ENCODE measurements at places on chromosomes 11 and 22. TPM values are rescaled to one million over a fixed set of nuclear protein-coding genes. Genes with fewer than 3 reads are reported as not detected.

The SMIM35 gene
- total RNA-seq = 0.16 TPM

The TNNI2 gene
- total RNA-seq = not detected

The ANO5 gene
- not detected for total RNA-seq

The NCR3LG1 gene
- total RNA-seq = 8.6 TPM

The OR10D3 gene
- total RNA-seq = not detected

The HEPACAM gene
- not detected for total RNA-seq

The SCGB1D2 gene
- not detected for total RNA-seq

The DSCAML1 gene
- not detected for total RNA-seq

- peaks cover 2% of the 10 kb centered on the region for H3K36me3 ChIP-seq
- no peak overlapping the region for H3K4me3 ChIP-seq
- H3K4me1 ChIP-seq = no peaks in the 10 kb centered on the region
- H3K27me3 ChIP-seq = no peaks in the 10 kb centered on the region
- H3K27ac ChIP-seq = no peak overlapping the region
- DNase-seq = no peak
Observed at GRCh38 chr11:112106070-112106469, 19.4 kb downstream of the SDHD start.

GRCh38 chr11:108592591-108593213 lies 866 bp downstream of the EXPH5 start:
- H3K27me3 ChIP-seq = peaks cover 29% of the 10 kb centered on the region
- H3K27ac ChIP-seq = peak overlapping the region; percentile 45
- peak; percentile 11 for DNase-seq
- peaks cover 23% of the 10 kb centered on the region for H3K4me1 ChIP-seq
- peak overlapping the region; percentile 89 for H3K4me3 ChIP-seq

DNA sequence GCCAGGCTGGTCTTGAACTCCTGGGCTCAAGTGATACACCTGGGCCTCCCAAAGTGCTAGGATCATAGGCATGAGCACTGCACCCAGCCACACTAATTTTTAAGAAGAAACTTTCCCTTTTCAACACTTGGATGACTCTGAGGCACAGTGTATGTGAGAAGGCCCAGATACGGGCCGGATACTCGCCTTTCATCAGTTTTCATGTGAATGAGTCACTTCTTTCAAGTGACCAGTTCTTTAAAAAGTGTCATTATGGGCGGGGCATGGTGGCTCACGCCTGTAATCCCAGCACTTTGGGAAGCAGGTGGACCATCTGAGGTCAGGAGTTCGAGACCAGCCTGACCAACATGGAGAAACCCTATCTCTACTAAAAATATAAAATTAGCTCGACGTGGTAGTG lies 120.8 kb downstream of the CTTN start:
- no peak overlapping the region for H3K27ac ChIP-seq
- no peak for DNase-seq
- no peaks in the 10 kb centered on the region for H3K36me3 ChIP-seq
- H3K4me3 ChIP-seq = no peak overlapping the region
- peaks cover 6% of the 10 kb centered on the region for H3K27me3 ChIP-seq
- no peaks in the 10 kb centered on the region for H3K4me1 ChIP-seq

- H3K4me3 ChIP-seq = no peak overlapping the region
- peaks cover 46% of the 10 kb centered on the region for H3K36me3 ChIP-seq
- DNase-seq = no peak
- H3K27ac ChIP-seq = no peak overlapping the region
- H3K4me1 ChIP-seq = peaks cover 29% of the 10 kb centered on the region
Observed at GRCh38 chr11:65851083-65851579, 6.8 kb downstream of the CFL1 start.

DNA sequence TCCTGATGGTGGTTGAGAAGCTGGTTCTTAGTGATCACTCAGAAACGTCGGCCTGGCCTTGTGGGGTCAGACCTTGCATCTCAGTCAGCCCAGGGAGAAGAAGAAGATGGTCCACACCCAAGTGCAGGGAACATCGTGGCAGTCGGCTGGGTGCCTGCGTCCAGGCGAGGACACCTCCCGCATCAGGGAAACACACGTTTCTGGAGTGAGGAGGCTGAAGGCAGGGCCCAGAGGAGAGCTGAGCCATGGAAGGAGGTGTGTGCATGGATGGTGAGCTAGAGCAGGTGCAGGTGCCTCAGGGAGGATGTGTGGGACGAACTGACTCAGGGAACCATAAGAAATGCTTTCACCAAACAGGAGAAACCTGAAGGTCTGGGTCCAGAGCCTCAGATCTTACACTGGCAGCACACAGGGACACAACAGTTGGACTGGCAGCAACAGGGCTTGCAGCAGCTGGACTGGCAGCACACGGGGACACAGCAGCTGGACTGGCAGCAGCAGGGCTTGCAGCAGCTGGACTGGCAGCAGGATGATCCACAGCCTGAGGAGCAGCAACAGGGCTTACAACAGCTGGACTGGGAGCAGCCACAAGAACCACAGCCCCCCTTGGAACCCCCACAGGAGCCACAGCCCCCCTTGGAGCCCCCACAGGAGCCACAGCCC lies 632 bp downstream of the KRTAP5-2 start:
- no peaks in the 10 kb centered on the region for H3K4me1 ChIP-seq
- DNase-seq = no peak
- peaks cover 47% of the 10 kb centered on the region for H3K27me3 ChIP-seq
- no peak overlapping the region for H3K4me3 ChIP-seq
- no peaks in the 10 kb centered on the region for H3K36me3 ChIP-seq
- H3K27ac ChIP-seq = no peak overlapping the region

- H3K27me3 ChIP-seq = peaks cover 39% of the 10 kb centered on the region
- peaks cover 6% of the 10 kb centered on the region for H3K4me1 ChIP-seq
- H3K27ac ChIP-seq = no peak overlapping the region
Observed at GRCh38 chr11:27468209-27468994, 4.2 kb downstream of the LGR4 start.

DNA sequence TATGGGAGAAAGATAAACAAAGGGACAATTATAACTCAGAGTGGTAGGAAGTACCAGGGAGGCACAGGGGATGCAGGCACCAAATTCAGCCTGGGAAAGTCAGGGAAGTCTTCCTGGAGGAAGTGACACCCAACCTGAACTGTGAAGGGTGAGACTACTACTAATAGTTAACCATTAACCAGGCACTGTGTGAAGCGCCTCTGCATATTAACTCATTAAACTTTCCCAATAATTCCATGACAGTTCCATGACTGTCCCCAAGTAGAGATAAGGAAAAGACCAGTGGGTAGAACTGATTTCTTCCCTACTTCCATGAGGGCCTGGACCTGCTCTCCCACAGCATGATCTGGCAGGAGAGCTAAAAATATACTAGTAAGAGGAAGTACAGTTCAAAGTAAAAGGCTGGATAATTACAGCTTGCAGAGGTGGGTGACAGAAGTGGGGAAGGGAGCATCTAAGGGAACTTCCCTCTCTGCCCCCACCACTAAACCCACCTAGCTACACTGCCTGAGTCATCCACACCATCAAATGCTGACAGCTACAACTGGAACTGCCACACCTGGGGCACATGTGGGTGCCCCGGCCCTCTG lies 4.7 kb upstream of the AP1B1 start:
- no peak for DNase-seq
- peaks cover 3% of the 10 kb centered on the region for H3K27me3 ChIP-seq
- H3K36me3 ChIP-seq = no peaks in the 10 kb centered on the region

DNA sequence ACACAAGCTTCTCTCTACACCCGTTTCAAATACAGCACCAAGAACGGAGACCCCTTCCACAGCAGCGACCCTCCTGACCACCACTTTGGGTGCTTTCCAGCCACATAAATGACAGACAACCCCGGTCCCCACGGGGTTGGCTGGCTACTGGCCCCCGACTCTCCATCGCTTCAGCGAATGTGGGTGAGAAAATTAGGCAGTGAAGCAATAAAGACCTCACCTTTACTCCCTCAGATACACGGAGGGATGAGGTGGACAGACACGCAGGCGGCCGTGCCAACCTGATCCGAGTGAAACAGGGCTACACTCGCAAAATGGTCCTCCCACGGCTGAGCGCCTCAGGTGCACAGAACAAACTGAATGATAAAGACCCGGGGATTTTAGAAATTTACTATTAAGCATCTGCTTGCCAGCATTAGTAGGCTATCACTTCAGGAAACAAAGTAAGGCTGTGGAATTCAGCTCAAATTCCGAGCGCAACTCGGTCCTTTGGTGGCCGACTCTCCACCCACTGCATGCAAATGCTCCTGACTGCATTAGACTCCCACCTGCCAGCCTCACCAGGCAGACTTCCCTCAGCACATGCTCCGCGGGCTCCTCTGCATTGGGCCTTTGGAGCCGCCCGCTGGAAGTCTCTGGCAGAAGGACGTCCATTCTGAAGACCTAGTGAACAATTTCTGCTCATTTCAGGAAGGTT lies 12.8 kb upstream of the EFCAB6 start:
- no peaks in the 10 kb centered on the region for H3K36me3 ChIP-seq
- H3K4me3 ChIP-seq = no peak overlapping the region
- DNase-seq = no peak

- no peaks in the 10 kb centered on the region for H3K36me3 ChIP-seq
- H3K27ac ChIP-seq = no peak overlapping the region
- no peaks in the 10 kb centered on the region for H3K4me1 ChIP-seq
- H3K4me3 ChIP-seq = no peak overlapping the region
- H3K27me3 ChIP-seq = no peaks in the 10 kb centered on the region
Observed at GRCh38 chr22:19745155-19746101, 15.2 kb upstream of the TBX1 start.

DNA sequence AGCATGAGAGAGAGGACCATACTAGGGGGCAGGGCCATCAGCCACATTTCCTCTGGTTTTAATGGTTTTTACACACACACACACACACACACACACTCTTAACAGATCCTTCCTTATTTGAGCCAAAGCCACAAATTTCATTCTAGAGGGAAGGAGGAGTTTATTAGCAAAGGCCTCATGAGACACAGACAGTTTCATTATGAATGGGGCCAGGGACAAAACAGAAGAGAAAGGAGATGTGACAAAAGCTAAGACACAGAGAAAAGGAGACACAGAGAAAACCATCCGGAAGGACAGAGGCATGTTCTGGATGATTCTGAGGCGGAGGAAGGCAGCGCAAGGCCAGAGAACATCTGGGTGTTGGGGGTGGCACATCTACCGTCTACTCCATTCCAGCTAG lies 32.2 kb upstream of the ARFGAP3 start:
- H3K27me3 ChIP-seq = no peaks in the 10 kb centered on the region
- H3K27ac ChIP-seq = peak overlapping the region; percentile 56
- H3K4me3 ChIP-seq = peak overlapping the region; percentile 11
- DNase-seq = no peak
- peaks cover 9% of the 10 kb centered on the region for H3K36me3 ChIP-seq

DNA sequence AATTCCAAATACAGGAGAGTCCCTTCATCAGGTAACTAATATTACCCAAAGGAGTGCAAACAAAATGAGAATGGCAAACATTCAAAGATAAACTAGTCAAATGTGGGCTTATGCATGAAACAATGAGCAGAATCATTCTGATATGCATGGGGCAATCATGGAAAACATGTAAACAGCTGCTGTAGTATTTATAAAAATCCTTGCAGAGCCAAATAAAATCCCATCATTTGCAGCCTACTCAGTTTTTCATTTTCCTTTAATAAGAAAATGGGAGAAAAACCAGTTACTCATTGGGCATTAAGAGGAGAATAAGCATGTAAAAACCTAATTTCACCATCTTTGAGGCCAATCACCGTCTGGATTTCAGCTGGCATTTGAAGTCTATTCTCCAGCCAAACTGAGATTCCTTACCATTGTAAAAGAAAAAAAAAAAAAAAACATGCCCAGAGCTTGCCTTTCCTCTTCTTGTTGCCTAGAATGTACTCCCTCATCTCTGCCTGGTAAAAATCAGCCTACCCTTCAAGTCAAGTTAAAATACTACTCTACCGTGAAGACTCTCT lies 249.1 kb downstream of the TTC28 start:
- H3K4me1 ChIP-seq = no peaks in the 10 kb centered on the region
- no peak for DNase-seq
- peaks cover 2% of the 10 kb centered on the region for H3K27me3 ChIP-seq
- H3K36me3 ChIP-seq = no peaks in the 10 kb centered on the region

DNA sequence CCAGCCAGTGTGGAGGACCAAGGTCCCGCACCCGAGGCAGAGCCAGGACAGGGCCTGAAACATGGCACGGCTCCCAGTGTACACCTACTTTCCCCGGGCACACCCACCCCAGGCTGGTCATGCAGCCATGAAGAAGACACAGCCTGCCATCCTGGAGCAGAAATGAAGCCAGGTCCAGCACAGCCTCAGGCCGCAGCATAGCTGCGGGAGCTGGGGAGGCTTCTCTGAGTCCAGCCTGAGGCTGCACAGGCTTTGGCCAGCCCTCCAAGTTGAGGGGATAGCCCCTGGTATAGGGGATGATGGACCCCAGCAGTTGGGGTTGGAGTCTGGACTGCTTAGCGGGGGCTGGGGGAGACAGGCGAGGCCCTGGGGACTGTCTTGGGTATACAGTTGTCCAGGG lies 2.9 kb upstream of the HDAC10 start:
- no peak for DNase-seq
- no peaks in the 10 kb centered on the region for H3K4me1 ChIP-seq
- no peak overlapping the region for H3K4me3 ChIP-seq
- H3K27me3 ChIP-seq = no peaks in the 10 kb centered on the region
- H3K36me3 ChIP-seq = peaks cover 1% of the 10 kb centered on the region

DNA sequence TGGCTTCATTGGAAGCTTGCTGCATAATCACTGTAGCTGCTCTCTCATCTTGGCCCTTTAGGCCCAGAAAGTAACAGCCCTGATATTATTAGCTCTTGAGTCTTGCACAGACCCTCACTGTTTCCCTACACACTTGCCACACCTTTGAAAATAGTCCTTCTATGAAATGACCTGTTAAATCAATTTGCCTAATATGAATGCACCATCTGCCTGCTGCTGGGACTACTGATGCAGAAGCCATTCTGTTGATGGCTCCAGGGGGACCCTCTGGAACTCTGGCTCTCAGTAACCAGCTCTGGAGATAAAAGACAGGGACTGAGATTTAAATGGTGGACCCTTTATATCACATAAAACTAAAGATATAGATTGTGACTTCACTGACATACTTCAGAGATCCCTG lies 14.7 kb upstream of the AMPD3 start:
- peaks cover 26% of the 10 kb centered on the region for H3K4me1 ChIP-seq
- H3K36me3 ChIP-seq = no peaks in the 10 kb centered on the region
- H3K4me3 ChIP-seq = no peak overlapping the region
- H3K27ac ChIP-seq = no peak overlapping the region
- no peak for DNase-seq

- H3K27ac ChIP-seq = no peak overlapping the region
- DNase-seq = no peak
- no peaks in the 10 kb centered on the region for H3K27me3 ChIP-seq
- no peaks in the 10 kb centered on the region for H3K36me3 ChIP-seq
- no peak overlapping the region for H3K4me3 ChIP-seq
Observed at GRCh38 chr11:131522851-131523250, 152.4 kb downstream of the NTM start.

- no peaks in the 10 kb centered on the region for H3K27me3 ChIP-seq
- DNase-seq = no peak
Observed at GRCh38 chr11:47573321-47573720, 5.4 kb downstream of the KBTBD4 start.

- no peaks in the 10 kb centered on the region for H3K4me1 ChIP-seq
- no peaks in the 10 kb centered on the region for H3K36me3 ChIP-seq
- H3K4me3 ChIP-seq = no peak overlapping the region
Observed at GRCh38 chr11:92827132-92827531, 142.3 kb upstream of the MTNR1B start.

- H3K27ac ChIP-seq = no peak overlapping the region
- no peaks in the 10 kb centered on the region for H3K4me1 ChIP-seq
- peaks cover 8% of the 10 kb centered on the region for H3K36me3 ChIP-seq
- no peak overlapping the region for H3K4me3 ChIP-seq
- no peaks in the 10 kb centered on the region for H3K27me3 ChIP-seq
Observed at GRCh38 chr22:42635531-42635930, 4.9 kb downstream of the ATP5MGL start.

Data from activated T-helper 1 cell treated with anti-CD3 and anti-CD28 coated beads, Interleukin-12 subunit alpha, Interleukin-12 subunit beta, Interleukin-2, Interleukin-4 antibody, amounts not matched to agents 30 ng/mL and 10 ng/mL and 1 ng/mL, durations not matched to agents 14 hours and 24 hours and 36 hours (primary cell).